ENCODE measurements at places on chromosomes 3 and 15. TPM values are rescaled to one million over a fixed set of nuclear protein-coding genes. Genes with fewer than 3 reads are reported as not detected.

ANKUB1 gene
- polyA plus RNA-seq = not detected

ABCC5 gene
- 227 TPM for polyA plus RNA-seq

LMLN gene
- 3.1 TPM for polyA plus RNA-seq

UROC1 gene
- not detected for polyA plus RNA-seq

CFAP20DC gene
- polyA plus RNA-seq = not detected

AHSG gene
- polyA plus RNA-seq = 1.1 TPM

FBXW12 gene
- polyA plus RNA-seq = not detected

DLEC1 gene
- 0.25 TPM for polyA plus RNA-seq

TMEM62 gene
- polyA plus RNA-seq = 8.7 TPM

PAQR9 gene
- polyA plus RNA-seq = 0.24 TPM

IL16 gene
- polyA plus RNA-seq = not detected

VGLL3 gene
- polyA plus RNA-seq = 0.16 TPM

PLAAT1 gene
- 10.7 TPM for polyA plus RNA-seq

MEIS2 gene
- polyA plus RNA-seq = 939 TPM

TNFSF10 gene
- not detected for polyA plus RNA-seq

PRR23C gene
- polyA plus RNA-seq = not detected

ROBO1 gene
- polyA plus RNA-seq = 202 TPM

SMCO1 gene
- not detected for polyA plus RNA-seq

CADPS gene
- polyA plus RNA-seq = 118 TPM

CCR5 gene
- not detected for polyA plus RNA-seq

Measured in neural cell (in vitro differentiated cells).